ENCODE measurements at places on chromosomes 13 and 19.

- DNase-seq = no peak
Measured at GRCh38 chr13:42328672-42329071, 56.7 kb downstream of the AKAP11 start.

GRCh38 chr19:44570984-44571684 lies 41.7 kb upstream of the CEACAM20 start:
- DNase-seq = peak; percentile 70

- no peak for DNase-seq
Measured at GRCh38 chr13:34002141-34002540, 184.2 kb downstream of the RFC3 start.

- no peak for DNase-seq
Measured at GRCh38 chr13:32205431-32206096, 109.6 kb downstream of the ZAR1L start.

DNA sequence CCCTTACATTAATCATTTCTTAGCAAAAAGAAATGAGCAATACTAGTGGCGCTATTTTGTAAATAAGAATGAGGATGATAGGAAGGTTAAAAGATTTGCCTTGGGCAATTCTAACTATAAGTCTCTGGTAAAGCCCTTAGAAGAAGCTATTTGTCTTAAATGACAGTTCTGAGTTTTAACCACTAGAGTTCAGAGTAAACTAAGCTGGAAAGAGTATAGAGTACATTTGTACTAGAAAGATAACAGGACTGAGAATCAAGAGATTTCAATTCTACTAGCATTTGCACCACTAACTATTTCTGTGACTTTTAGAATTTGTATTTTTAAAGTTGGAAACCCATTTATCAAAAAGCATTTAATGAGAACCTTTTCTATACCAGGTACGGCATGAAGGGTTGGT lies 750.3 kb downstream of the OLFM4 start:
- no peak for DNase-seq

DNA sequence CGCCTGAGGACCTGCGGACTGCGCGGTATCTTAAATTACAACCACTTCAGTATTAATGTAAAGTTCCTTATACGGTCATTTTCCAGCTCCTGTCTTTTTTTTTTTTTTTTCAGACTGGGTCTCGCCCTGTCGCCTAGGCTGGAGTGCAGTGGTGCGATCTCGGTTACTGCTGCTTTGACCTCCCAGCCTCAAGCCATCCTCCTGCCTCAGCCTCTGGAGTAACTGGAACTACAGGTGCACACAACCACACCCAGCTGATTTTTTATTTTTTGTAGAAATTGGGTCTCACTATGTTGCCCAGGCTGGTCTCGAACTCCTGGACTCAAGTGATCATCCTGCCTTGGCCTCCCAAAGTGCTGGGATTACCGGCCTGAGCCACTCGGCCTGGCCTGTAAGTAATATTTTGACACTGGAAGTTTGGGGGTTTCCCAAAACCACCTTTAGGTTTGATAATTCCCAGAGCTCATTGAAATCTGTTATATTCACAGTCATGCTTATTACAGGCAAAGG lies 406 bp upstream of the EID2B start:
- DNase-seq = no peak

DNA sequence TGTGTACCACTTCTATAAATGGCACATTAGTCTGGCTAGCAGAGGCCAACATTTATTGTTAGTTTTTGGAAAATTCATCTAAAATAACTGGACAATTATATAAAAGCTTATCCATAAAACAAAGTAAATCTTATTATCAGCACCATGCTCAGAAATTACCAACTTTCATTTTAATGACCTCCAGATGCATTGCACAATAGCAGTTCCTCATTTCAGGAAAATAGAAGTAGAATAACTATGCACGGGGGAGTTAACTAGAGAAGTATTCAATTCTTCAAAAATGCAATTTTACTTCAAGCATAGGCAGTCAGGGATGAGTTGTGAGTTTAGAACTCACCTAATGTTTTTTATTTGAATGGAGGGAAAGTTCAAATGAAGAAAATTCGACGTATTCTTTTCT lies 1023.5 kb downstream of the PCDH17 start:
- DNase-seq = no peak

DNA sequence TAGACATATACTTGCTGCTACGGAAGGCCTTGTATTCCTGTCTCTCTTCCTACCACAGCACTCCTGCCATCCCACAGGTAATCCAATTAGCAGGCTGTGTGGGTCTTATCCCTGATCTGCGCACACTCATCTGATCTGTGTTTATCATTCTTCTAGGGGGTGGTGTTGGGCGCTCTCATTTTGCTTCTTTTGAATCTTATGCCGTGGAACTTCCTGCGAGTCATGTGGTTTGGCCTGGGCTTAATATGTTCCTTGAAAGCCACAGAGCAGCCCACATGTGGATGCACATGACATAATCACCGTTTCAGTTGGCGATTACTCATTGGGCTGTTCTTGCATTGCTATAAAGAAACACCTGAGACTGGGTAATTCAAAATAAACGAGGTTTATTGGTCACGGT lies 7.5 kb downstream of the RASA3 start:
- DNase-seq = peak; percentile 76

DNA sequence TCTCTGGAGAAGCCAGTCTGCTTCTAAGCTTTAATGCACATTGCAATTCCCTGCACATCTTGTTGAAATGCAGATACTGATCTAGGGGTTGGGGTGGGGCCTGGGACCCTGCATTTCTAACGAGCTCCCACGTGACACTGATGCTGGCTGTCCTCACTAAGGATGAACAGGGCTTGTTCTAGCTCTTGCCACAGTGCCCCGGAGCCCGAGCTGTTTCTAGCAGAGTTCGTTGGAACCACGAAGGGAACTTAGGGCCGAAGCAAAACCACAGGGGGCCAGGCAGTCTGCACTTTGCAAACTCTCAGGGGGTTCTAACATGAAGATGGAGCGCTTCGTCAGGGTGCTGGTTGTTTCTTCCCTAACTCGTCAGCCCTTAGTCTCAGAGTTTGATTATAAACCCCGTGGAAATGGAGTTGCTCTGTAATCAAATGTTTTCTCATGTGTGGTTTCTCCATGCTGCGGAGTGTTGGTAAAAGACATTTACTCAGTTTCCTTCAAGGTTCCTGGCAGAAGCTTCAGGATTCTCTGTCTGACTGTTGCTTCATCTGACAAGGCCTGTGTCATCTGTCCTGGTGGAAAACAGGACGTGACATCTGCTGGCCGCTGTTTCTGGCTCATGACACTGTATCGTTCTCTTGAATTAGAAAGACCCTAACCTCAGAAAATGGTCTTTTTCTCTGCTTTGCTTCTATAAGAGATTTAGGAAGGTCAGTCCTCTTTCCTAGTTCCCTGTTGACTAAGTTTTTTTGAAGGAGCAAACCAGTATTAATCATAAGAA lies 221.5 kb downstream of the TEX29 start:
- DNase-seq = no peak

DNA sequence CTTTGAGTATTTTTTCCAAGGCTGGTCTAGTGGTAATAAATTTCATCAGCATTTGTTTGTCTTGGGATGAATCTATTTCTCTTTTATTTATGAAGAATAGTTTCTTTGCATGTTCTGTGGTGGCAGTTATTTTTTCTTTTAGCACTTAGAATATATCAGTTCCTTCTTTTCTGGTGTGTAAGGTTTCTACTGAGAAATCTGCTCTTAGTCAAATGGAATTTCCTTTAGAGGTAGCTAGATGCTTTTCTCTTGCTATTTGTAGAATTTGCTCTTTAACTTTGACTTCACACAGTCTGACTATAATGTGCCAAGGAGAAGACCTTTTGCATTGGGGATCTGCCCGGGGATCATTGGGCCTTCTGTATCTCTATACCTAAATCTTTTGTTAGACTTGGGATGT lies 4.1 kb upstream of the SIGLEC6 start:
- no peak for DNase-seq

- peak; percentile 46 for DNase-seq
Measured at GRCh38 chr19:18294467-18294864, 13.0 kb upstream of the JUND start.

GRCh38 chr13:62525652-62526051 lies 1110.0 kb upstream of the PCDH20 start:
- DNase-seq = no peak

- DNase-seq = peak; percentile 87
Measured at GRCh38 chr19:19034204-19034624, 811 bp downstream of the ARMC6 start.

- peak; percentile 49 for DNase-seq
Measured at GRCh38 chr13:113458253-113459065, 5.2 kb upstream of the ADPRHL1 start.

- peak; percentile 41 for DNase-seq
Measured at GRCh38 chr19:42508892-42509444, 19.3 kb downstream of the CEACAM1 start.

- DNase-seq = no peak
Measured at GRCh38 chr19:4694211-4694987, 24.3 kb upstream of the MYDGF start.

GRCh38 chr13:27923794-27924528 lies 4.2 kb downstream of the PDX1 start:
- DNase-seq = peak; percentile 30

- DNase-seq = no peak
Measured at GRCh38 chr19:56727677-56728076, 56.1 kb upstream of the ZNF835 start.

DNA sequence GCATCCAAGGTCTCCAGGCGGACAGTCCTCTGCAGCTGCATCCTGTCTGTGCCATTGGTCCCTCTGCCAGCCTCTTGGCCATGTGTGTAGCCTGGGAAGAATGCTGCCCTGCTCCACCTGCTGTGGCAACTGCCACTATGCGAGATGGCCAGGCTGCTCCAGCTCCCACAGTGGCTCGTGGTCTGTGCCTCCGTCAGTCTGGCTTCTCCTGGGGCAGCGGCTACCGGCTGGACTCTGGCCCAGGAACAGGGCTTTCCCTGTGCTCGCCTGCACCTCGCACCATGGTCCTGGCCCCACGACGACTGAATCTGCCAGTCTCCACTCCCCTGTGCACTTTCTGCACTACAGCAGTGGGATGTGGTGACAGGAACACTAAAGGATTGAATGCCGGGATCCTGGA lies 26.7 kb upstream of the FFAR2 start:
- DNase-seq = no peak

DNA sequence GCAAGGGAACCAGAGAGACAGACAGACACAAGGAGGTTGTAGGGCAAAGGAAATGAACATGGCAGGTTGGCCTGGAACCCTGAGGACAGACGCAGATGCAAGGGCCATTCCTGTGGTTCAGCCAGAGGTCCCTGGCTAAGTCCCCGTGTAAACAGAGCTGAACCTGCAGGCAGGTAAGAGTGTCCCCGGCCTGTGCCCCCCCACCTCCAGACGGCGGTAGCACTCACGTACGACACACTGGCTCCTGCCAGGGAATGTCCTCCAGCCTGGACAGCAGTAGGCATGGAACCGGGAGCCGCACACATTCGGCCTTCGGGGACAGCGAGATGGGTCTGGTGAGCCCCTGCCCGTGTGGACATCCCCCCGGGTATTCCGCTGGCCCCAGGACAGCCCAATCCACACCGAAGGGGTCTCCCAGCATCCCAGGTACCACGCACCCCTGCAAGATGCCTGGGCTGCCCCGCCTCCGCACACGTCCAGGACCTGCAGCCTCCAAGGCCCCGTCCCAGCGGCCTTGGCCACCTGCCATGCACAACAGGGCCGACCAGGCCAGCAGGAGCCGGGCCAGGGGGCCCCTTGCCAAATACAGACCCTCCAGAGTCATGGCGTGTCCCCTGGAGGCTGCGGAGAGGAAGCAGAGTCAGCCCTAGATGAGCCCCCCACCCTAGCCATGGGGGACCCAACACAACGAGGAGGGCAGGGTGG lies 2.4 kb downstream of the FBN3 start:
- DNase-seq = no peak

DNA sequence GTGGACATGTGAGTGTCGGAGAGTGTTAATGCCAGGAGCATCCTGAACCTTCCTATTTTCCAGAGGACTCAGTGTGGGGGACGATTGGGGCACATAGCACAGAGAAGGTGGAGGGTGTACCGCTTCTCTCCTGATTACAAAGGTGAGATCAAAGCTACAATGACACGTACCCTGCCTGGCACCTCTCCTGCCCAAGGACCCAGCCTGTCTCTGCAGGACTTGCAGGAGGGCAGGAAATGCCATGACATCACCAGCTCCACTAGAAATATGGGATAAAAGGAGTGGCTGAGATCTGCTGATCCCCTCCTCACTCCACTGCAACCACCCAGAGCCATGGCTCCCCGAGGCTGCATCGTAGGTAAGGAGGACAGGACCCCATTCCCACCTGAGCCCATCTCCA lies at the start of gene IGFL1:
Gene IGFL1, plus strand, starts transcription at position 301 of the 400 bp plus-strand sequence. Its CDS starts 33 bp downstream, at position 334.
- DNase-seq = no peak

- DNase-seq = no peak
Measured at GRCh38 chr19:56114051-56114777, 6.9 kb downstream of the ZNF787 start.

GRCh38 chr13:47837104-47837880 lies 163.8 kb downstream of the SUCLA2 start:
- DNase-seq = no peak

DNA sequence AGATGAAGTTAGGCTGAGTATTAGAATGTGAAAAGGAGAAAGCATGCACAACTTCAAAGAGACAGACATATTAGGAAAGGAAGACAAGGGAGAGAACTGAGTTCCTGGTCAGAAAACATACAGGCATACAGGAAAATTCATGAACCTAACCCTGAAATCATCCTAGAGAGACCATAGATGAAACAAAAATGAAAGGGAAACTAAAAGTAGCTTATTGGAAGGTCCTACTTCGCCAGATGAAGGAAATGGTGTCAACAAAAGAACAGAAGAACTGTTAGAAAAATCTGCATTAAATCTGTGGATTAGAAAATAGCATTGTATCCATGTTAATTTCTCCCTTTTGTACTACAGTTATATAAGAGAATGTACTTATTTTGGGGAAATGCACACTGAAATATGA lies 169.0 kb upstream of the UFM1 start:
- DNase-seq = peak; percentile 20

DNA sequence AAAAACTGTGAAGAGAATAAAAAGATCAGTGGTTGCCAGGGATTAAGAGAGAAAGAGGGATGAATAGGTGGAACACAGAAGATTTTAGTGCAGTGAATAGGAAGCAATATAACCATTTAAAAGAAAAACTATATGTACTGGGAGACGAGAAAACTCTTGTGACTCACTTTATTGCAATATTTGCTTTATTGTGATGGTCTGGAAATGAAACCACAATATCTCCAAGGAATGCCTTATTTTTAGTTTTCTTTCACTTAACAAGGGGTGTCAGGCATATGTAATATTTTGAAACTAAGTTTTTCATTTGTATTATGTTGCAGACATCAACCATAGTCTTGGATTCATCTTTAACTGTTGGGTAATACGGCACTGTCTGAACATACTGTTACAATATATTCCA lies 1308.2 kb downstream of the PCDH9 start:
- DNase-seq = no peak

GRCh38 chr13:81058916-81059290 lies 718.0 kb upstream of the SPRY2 start:
- no peak for DNase-seq
